ENCODE measurements at places on chromosomes 3 and 15.

DNA sequence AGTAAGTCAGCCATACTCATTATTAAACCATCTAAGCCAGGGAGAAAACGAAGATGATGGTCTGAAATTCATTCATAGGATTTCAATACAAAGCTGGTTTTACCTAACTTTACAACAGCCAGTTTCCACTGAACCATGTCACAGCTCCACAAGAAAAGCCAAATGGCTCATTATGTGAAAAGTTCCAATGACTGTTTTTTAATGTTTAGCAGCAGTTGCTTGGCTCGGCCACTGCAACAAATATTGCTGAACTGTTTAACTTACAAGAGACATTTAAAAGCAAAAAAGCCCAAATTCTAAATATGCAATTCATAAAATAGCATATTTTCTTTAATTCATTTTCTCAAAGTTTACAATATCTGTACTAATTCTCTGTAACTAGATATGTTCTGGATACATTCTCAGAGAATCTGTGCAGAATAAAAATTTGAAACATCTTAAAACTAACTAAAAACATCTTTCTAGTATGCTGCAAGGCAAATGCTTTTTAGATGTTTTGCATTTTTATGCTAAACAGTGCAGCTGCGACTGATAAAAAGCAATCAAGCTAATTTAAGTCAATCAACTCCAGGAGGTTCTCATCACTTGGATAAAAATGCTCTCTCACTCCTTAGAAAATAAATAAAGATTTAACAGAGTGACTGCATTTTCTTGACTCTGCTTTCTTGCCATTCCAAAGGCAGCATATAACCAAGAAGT is 356.5 kb downstream of the ERC2 start:
- H3K27ac ChIP-seq: no peak overlapping the region
- H3K4me1 ChIP-seq: no peaks in the 10 kb centered on the region
- no peak for DNase-seq
- H3K4me3 ChIP-seq: no peak overlapping the region
- no peaks in the 10 kb centered on the region for H3K36me3 ChIP-seq

GRCh38 chr3:149494022-149494758 is 19.7 kb downstream of the TM4SF4 start:
- DNase-seq: no peak
- H3K27ac ChIP-seq: no peak overlapping the region
- no peaks in the 10 kb centered on the region for H3K4me1 ChIP-seq
- peaks cover 13% of the 10 kb centered on the region for H3K27me3 ChIP-seq

DNA sequence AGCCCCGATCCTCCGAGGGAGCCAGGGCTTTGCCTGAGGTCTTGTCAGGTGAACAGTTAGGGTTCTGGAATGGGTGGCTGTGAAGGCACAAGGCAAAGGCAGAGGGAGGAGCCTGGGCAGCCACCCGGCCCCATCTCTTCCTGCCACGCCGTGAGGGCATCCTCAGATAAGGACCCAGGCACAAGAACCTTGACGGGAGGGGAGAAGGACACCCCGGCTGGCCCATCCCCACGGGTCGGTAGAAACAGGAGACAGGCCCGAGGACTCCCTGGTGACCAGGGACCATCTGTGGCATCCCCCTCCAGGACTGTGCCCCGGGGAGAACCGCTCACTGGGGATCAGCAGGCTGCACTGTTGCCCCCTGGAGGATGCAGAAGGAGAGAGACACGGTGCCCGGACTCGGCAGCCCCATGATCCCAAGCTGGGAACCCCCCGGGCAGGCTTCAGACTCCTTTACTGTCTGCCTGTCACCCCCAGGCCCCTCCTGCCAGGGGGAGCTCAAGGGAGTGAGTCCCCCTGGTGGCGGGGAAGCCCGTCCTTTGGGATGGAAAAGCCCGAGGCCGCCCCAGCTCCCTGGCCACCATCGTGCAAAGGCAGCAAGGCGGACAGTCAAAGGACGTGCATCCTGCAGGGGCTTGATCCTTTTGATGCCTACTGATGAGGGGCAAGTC is 12.3 kb upstream of the PCSK6 start:
- H3K4me3 ChIP-seq: peak overlapping the region; percentile 27
- H3K27me3 ChIP-seq: peaks cover 1% of the 10 kb centered on the region
- no peaks in the 10 kb centered on the region for H3K36me3 ChIP-seq
- H3K27ac ChIP-seq: peak overlapping the region; percentile 84

DNA sequence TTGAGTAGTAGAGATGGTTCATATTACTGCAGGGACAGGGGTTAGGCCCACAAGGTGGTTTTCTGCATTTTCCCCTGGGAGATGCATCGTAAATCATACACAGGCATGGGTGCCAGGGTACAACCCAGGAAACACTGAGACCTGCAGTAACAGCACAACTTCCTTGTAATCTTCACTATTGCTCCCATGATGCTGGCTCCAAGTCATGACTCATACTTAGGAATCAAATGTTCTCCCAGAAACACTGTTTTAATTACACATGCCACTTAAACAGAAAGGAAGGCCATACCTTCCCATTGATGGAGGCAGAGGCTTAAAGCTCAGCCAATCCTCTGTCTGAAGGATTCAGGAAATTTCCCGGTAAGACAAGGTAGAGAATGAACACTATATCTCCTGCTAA is 106.5 kb downstream of the ERC2 start:
- H3K36me3 ChIP-seq: no peaks in the 10 kb centered on the region
- H3K4me1 ChIP-seq: no peaks in the 10 kb centered on the region
- H3K27me3 ChIP-seq: no peaks in the 10 kb centered on the region
- H3K27ac ChIP-seq: no peak overlapping the region

GRCh38 chr3:100039075-100039474 is 75.2 kb downstream of the FILIP1L start:
- no peak for DNase-seq
- no peaks in the 10 kb centered on the region for H3K36me3 ChIP-seq
- H3K4me3 ChIP-seq: no peak overlapping the region
- H3K27me3 ChIP-seq: no peaks in the 10 kb centered on the region

DNA sequence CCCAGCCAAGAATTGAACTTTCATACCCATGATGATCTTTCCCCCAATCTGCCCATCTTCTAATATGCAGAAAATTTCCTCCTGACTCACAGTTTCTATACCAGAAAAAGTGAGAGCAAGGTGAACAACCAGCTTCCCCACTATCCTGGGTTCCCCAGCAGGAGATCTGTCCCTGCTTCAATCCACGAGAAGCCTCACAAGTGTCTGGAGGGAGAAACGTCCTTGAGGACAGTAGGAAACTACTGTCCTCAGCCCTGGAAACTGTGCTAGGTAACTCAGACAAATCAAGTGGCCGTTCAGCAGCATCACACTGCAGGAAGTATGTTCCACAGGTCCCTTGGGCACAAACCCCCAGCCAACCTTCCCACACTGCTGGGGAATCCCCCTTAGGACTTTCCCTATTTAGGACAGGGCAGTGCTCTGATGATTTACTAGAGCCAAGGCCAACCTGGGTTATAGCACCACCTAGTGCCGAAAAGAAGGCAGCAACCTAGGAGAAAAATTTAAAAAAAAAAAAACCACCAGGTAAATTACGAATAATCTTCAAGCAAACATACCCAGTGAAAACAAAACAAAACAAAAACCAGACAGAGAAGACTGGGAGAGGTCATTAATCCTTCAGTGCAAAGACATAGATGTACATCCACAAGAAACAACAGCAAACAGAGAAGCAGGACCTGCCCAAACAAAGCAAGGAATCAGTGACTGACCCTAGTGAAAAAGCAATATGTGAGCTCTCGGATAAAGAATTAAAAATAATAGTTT is 36.0 kb downstream of the MORC1 start:
- no peaks in the 10 kb centered on the region for H3K4me1 ChIP-seq
- H3K36me3 ChIP-seq: no peaks in the 10 kb centered on the region
- DNase-seq: no peak
- H3K27ac ChIP-seq: no peak overlapping the region
- no peak overlapping the region for H3K4me3 ChIP-seq
- H3K27me3 ChIP-seq: no peaks in the 10 kb centered on the region

- no peak overlapping the region for H3K27ac ChIP-seq
- no peaks in the 10 kb centered on the region for H3K36me3 ChIP-seq
- no peak overlapping the region for H3K4me3 ChIP-seq
- no peak for DNase-seq
- H3K27me3 ChIP-seq: no peaks in the 10 kb centered on the region
Observed at GRCh38 chr15:95784508-95784907, 546.0 kb upstream of the NR2F2 start.

- peaks cover 10% of the 10 kb centered on the region for H3K4me1 ChIP-seq
- H3K4me3 ChIP-seq: no peak overlapping the region
Observed at GRCh38 chr3:177473184-177473583, 275.9 kb upstream of the TBL1XR1 start.

DNA sequence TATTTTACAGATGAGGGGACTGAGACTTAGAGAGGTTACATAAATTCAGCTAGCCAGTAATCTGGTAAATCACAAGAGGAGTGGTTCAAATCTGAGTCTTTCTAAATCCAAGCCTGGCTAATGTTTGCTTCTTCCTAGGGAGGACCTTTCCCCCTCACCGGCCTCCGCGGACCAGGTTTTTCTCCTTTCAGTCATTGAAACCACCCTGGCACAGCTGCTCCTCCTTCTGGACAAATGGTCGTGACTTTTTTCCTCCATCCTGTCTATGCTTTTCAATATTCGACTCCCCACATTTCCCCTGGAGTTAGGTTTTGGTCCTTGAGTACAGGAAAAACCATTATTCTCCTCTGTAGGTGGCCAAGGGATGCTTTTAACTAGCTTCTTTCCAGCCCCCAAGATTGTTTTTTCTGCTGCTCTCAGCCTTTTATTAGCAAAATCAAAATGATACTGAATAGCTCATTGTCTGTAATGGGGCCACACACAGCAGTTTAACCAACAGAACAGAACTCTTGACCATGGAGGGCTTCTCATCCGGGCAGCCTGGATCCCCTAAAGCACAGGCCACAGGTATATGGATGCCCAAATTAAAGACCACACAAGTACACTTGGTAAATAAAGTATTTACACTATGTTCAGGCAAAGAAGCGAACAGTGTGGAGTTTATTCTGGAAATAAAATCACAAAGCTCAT is 85.9 kb upstream of the KLHL25 start:
- H3K27me3 ChIP-seq: peaks cover 77% of the 10 kb centered on the region
- H3K4me1 ChIP-seq: no peaks in the 10 kb centered on the region
- H3K4me3 ChIP-seq: no peak overlapping the region

GRCh38 chr3:77040216-77040615 is 317 bp downstream of the ROBO2 start:
- H3K4me1 ChIP-seq: peaks cover 17% of the 10 kb centered on the region
- H3K27me3 ChIP-seq: peaks cover 96% of the 10 kb centered on the region
- no peak for DNase-seq
- H3K36me3 ChIP-seq: no peaks in the 10 kb centered on the region
- peak overlapping the region; percentile 67 for H3K4me3 ChIP-seq
- H3K27ac ChIP-seq: no peak overlapping the region

- peaks cover 37% of the 10 kb centered on the region for H3K36me3 ChIP-seq
- H3K27ac ChIP-seq: peak overlapping the region; percentile 91
- H3K4me1 ChIP-seq: peaks cover 44% of the 10 kb centered on the region
- no peak for DNase-seq
- no peaks in the 10 kb centered on the region for H3K27me3 ChIP-seq
Observed at GRCh38 chr15:99168601-99169580, 64.0 kb downstream of the SYNM start.

DNA sequence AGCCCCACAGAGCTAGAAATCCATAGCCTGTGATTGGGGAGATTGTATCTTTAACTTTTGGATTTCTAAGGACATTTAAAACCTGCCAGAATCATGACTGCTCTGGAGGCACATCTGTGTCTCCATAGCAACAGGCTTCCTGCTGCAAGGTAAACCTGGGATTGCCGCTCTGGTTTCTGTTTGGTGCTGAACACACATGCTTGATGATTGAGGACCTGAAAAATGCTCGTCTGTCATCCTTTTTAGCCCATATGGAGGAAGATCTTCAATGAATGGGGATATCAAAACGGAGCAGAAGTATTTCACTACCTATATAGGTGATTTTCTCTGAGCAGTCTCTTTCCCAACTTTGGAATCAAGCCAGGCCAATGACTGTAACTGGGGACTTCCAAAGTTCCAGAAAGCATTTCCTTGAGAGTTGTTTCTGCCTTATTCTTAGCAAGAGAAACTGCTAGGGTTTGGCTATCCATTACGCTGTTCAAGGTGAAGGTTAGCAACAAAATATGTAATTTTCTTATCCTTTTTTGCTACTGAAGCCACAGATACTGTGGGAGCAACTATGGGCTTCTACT is 96.5 kb upstream of the TNIK start:
- no peak for DNase-seq
- peaks cover 20% of the 10 kb centered on the region for H3K4me1 ChIP-seq

- no peaks in the 10 kb centered on the region for H3K4me1 ChIP-seq
- H3K27me3 ChIP-seq: no peaks in the 10 kb centered on the region
- no peak overlapping the region for H3K4me3 ChIP-seq
- H3K36me3 ChIP-seq: no peaks in the 10 kb centered on the region
Observed at GRCh38 chr3:34174740-34175139, 376.3 kb downstream of the PDCD6IP start.

DNA sequence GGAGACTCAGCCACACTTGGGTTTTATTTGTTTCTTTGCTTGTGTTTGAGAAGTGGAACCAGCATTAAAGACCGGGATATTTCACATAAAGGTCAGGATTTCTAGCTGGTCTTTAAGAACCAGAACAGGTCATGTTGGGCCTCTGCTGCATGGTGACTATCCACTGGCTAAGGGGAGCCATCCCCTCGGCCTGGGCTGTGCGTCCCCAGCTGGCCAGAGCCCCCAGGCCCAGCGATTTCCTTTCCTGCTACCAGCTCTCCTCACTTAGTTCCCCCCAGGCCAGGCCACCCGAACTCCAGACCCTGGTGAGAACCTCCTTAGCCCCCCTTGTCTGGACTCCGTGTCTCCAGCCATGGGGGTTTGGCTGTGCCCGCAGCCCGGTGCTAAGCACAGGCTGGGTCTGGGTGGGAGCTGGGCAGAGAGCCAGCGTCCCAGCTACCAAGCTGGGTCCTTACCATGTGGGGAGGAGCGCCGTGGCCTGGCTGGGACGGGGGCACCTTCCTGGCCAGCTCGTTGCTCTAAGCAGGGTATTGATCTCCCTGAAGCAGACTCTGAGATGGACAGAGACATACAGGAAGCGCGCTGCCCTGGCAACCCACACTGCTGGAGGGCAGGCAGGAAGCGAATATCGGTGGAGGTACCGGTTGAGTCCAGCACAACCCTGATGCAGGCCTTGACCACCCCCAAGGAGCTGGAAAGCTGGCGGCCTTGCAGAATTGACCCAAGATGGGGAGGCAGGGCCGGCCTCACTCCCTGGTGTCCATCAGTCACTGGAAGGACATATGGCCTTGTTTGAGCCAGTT is 49.4 kb downstream of the KLF15 start:
- H3K4me1 ChIP-seq: no peaks in the 10 kb centered on the region
- no peak overlapping the region for H3K4me3 ChIP-seq
- H3K27me3 ChIP-seq: no peaks in the 10 kb centered on the region
- DNase-seq: no peak
- no peak overlapping the region for H3K27ac ChIP-seq

GRCh38 chr3:116399701-116400226 is 45.5 kb downstream of the LSAMP start:
- H3K27ac ChIP-seq: no peak overlapping the region
- no peaks in the 10 kb centered on the region for H3K27me3 ChIP-seq
- H3K4me1 ChIP-seq: no peaks in the 10 kb centered on the region
- no peak for DNase-seq

DNA sequence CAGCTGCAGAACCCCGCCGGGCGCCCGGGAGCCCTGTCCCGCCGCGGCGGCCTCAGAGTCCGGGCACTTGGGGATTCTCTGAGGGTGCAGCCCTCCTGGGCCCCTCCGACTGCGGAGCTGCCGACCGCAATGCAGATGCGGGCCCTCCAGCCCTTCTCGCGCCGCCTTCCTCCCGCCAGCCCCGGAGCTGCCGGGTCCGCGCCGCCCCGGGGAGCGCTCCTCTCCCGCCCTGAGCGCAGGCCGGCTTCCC is 320 bp upstream of the ACAN start:
- no peak overlapping the region for H3K27ac ChIP-seq
- DNase-seq: no peak
- peak overlapping the region; percentile 53 for H3K4me3 ChIP-seq
- H3K36me3 ChIP-seq: no peaks in the 10 kb centered on the region

- no peaks in the 10 kb centered on the region for H3K36me3 ChIP-seq
- no peak overlapping the region for H3K4me3 ChIP-seq
- peak overlapping the region; percentile 78 for H3K27ac ChIP-seq
Observed at GRCh38 chr3:172541945-172542488, 18.8 kb upstream of the TNFSF10 start.

All from left ventricle myocardium inferior (tissue), 1 donor.